CD4-positive, alpha-beta T cell treated with Interferon gamma for 1 hour (primary cell): ENCODE measurements at places on chromosomes 1 and 21.

GRCh38 chr1:30900486-30900885 is 8.1 kb downstream of the SDC3 start:
- no peak for DNase-seq

- no peak for DNase-seq
Observed at GRCh38 chr1:106755682-106756406, 300.6 kb upstream of the PRMT6 start.

GRCh38 chr21:41717573-41718330 is 49.1 kb downstream of the RIPK4 start:
- no peak for DNase-seq

- DNase-seq: no peak
Observed at GRCh38 chr1:227002531-227003049, 62.5 kb downstream of the COQ8A start.

DNA sequence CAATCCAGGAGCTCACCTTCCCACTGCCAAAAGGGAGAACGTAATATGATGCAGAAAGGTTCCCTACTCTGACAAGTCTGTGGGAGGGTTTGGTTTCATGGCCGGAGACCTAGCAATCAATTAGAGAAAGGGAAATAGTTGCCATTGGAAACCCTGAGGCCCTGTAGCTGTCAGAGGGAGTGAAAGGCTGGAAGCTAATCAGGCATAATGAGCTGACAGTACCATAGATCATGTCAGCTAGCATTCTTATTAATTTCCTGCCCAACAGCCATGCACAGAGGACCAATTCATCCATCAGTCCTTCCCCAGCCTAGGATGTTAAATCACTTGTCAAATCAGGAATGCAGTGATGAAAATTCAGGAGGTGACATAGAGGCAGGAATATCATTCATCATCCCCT is 527.3 kb downstream of the PLPP3 start:
- DNase-seq: no peak

DNA sequence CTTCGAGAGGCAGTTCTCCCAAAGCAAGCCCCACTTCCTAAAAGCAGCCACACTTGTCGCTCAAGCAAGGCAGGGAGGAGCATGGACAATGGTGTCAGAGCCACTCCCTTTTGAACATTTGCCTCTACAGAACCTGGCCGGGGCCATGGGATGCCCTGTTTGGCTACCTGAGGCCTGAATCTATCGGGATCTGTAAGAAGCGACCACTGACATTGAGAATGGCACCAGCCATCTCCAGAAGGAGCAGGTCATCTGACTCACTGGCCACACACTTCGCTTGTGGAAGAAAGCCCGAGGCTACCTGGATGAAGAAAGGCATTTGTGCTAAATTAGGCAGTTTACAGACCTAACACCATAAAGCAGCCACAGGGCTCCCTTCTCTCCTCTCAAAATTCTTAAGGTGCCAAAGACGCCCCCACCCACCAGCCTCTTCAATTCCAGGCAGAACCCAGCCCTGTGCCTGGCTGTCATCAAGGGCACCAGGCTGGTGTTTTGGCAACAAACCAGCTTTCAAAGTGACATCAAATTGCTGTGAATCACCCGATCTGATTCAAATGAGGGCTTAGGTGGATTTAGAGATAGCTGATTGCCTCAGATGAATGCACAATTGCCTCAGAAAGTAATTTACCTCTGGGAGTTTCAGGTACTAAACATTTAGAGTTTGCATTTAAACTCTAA is 104.8 kb downstream of the ETS2 start:
- DNase-seq: no peak

- DNase-seq: peak; percentile 84
Observed at GRCh38 chr1:93846206-93846991, 32.6 kb downstream of the DNTTIP2 start.

- no peak for DNase-seq
Observed at GRCh38 chr1:221759436-221759835, 17.5 kb upstream of the DUSP10 start.

DNA sequence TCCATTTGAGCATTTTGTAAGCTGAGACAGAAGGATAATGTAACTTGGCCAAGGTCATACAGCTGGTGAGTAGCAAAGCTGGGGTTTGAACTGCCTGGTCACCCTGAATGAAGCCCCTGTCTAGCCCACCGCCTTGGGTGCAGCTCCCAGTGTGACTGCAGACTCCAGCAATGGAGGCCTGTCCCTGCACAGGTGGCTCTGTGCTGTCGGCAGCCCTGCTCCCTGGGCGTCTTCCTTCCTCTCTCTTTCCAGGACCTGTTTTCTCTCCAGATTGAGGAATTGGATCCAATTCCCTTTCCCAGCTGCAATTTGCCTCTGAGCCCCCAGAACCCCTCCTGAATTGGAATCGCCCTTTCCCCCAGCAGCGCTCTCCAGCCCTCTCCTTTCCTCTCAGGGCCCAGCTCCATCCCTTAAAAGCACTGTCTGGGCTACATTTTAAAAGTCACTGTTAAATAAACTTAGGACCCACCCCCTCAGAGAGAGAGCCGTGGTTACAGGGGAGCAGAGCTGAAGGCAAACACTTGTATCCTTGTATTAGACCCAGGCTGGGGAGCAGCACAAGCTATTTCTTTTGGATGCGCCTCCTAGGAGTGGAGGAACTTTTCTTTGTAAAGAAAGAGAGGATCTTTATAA is 161.4 kb upstream of the LMO4 start:
- no peak for DNase-seq

GRCh38 chr1:168287237-168287664 is 6.6 kb downstream of the TBX19 start:
- DNase-seq: no peak

DNA sequence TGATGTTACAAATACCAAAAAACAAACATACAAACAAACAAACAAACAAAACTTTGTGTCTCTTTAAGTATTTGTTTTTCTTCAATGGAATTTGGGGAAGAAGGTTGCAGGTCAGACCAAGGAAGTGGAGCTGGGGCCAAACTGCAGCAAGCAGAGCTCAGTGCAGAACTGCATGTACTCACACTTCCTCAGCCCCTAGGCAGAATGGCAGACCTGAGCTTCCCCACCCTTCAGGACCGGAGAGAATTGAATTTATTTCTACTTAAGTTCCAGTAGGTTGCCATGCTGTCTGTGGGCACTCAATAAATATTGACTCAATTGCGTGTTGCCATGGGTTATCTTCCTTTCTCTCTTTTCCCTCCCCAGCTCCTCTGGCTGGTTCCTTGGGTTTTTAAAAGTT is 173.6 kb downstream of the PTGER3 start:
- no peak for DNase-seq

DNA sequence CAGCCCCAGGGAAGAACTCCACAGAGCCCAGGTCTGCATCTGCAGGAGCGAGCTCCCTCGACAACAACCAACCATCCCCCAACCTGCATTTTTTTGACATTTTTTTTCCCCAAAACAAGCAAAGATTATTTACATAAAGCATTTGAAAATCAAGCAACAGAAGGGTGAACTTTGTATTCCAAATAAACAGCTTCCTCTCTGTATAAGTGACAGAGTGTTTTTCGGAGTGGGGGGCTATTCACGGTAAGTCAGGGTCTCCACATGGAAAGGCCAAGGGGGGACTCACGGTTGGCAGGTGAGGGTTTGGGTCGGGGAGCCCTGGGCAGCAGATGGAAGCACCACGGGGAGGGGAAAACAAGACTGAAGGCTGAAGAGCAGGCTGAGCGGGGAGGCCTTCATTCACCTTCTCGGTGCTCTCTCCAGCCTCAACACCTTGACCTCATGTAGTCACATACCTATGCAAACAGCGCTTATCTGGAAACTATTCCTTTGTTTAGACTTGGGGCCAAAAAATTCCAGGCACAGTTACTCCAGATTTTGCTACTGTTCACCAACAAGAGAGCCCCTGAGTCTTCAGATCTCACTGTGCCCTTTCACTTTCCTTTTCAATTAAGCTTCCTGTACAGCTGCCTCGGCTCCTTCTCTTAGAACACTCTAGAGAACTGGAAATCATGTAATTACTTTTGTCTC is 27.6 kb downstream of the C2CD2 start:
- no peak for DNase-seq

DNA sequence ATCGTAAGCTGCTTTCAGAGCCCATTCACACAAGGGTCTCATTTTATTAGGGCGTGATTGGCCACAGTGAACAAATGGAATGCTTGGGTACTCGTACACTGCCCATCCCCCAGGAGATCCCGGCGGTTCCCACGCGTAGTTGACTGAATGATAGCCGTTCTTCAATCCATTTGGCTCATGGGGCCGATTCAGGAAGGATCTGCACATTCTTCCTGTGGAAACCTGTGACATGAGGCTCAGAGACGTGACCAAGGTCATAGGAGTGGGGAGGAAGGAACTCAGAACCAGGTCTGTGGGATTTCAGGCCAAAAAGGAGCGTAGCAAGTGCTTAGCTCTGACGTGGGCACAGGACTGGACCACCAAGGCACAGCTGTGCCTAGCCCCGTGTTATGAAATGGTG is 11.7 kb downstream of the ABCG1 start:
- DNase-seq: no peak

- DNase-seq: no peak
Observed at GRCh38 chr1:58119971-58120370, 426.6 kb downstream of the OMA1 start.

DNA sequence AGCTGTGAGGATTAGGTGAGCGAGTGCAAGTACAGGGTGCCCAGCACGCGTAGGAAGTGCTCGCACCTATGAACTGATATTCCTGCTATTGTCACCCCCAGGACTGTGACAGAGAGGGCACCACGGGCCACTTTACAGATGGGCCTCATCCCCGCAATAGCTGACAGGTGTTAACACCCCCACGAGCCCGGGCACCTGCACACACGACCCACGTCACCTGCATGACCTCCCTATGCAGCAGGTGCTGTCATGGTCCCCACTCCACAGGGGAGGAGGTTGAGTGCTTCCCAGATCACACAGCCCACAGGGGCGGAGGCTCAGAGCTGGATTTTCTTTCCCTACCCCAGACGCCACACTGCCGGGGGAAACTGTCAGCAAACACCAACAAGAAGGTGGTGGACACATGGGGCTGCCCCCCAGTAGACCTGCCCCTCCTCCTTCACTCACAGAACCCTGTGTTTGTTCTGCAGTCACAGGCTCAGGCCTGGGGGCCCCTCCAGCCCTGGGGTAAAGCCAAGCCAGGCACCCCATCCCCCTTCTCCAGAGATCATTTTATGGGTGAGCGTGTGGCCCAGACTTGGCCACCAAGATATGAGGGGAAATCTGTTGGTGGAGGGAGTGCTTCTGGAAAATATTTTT is 465.5 kb downstream of the MATN1 start:
- DNase-seq: no peak

DNA sequence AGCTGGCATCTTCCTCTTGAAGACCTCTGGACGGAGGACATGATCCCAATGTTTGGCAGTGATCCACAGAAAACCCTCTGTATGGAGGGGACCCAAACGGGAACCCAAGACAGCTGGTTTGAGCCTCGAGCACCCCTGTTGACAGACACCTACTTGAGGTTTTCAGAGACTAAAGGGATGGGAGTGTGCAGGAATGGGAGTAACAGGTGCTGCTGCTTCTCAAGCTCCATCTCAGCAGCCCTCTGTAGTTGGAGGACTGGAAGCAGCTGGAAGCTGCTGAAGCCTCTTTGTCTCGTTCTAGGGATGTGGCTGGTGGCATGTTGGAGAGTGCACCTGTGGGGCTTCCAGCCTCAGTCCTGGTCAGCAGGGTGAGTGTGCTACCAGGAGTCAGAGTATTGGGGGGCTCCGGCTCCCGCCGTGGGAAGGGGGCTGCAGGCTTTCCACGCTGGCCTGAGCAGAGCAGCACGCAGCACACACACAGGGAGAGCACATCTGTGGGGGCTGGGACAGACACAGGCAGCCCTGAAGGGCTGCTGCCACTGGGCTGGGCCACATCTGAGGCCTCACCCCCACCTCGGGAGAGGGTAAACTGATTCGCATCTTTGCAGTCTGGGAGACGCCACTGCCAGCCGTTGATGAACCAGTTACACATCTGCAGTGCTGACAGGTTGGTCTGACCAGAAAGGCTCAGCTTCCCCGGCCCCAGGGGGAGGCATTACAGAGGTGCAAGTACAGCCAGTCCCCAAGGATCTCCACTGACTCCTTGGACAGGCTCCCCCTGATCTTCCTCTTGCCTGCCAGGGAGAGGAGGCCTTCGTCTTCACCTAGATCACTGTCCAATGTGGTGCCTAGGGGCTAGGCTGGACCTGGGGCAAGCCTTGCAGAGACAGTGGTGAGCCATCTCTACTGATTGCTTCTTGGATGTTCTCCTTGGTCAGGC is 56.6 kb downstream of the ADSS2 start:
- no peak for DNase-seq

GRCh38 chr1:48058135-48059025 is 61.2 kb upstream of the TRABD2B start:
- no peak for DNase-seq

- no peak for DNase-seq
Observed at GRCh38 chr1:151606384-151606783, 5.5 kb upstream of the SNX27 start.

DNA sequence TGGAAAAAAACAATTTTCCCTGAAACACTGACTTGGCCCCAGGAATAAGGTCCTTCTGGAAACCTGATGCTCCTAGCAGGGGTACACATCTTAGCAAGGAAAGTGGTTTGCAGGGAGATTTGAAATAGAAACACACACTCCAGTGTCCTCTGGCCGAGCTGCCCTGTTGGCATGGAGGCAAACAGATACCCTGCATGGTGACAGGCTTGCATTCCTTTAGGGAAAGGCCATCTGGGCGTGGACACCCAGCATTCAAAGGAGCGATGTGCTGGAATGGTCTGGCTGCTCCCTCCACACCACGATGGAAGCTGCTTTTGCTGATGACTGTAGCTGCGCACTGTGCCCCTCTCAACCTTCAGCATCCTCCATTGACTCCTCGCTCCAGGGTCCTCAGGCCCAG is 41.5 kb upstream of the BCAR3 start:
- DNase-seq: no peak

- no peak for DNase-seq
Observed at GRCh38 chr1:31771891-31772668, 7.9 kb upstream of the ADGRB2 start.

GRCh38 chr1:247862756-247863155 is 5.8 kb downstream of the TRIM58 start:
- DNase-seq: no peak

- DNase-seq: no peak
Observed at GRCh38 chr1:110064576-110065337, 5.7 kb downstream of the ALX3 start.
